ENCODE measurements at places on chromosomes 1 and 21.

- no peak for DNase-seq
Measured at GRCh38 chr21:27300770-27301169, 333.9 kb upstream of the ADAMTS5 start.

DNA sequence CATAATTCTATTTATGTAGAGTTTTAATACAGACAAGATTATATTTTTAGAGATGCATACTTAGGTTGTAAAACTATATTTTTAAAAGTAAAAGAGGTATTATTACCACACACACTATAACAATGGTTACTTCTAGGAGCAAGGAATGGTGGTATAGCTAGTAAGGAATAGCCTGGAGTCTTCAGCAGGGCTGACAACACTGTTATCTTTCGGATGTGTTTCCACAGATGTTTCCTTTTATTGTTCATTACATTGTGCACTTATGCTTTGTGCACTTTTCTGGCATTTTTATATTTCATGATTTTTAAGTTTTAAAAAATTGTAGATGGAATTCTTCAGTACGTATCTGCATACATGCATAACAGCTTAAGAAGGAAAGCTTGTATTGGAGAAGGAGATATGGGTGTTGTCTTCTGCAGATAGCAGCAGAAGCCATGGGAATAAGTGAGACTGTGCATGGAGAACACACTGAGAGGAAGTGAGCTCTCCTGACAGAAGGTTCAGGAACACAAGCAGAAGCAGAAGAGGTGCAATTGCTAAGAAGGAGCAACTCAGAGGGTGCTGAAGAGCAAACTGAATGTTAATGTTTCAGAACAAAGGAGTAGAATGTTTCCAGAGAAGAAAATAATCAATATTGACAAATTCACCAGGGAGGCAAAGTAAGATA lies 91.8 kb downstream of the UCHL5 start:
- no peak for DNase-seq

- no peak for DNase-seq
Measured at GRCh38 chr1:196001188-196001587, 607.1 kb downstream of the KCNT2 start.

- DNase-seq, result peak; percentile 71
Measured at GRCh38 chr1:115138973-115139372, 49.7 kb upstream of the TSPAN2 start.

DNA sequence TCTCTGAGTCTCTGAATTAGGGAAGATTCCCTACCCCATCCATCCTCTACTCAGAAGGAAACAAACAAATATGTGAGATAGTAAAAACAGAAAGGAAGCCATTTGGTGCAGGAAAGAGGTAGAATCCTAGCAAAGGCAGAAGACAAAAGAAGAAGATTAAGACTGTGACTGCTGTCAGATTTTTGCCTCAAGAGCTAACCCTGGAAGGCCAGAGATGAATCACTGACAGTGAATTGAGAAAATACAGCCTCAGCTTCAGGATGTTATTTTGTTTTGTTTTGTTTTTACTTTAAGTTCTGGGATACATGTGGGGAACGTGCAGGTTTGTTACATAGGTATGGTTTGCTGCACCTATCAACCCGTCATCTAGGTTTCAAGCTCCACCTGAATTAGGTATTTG lies 31.7 kb downstream of the DSTYK start:
- DNase-seq, result no peak

DNA sequence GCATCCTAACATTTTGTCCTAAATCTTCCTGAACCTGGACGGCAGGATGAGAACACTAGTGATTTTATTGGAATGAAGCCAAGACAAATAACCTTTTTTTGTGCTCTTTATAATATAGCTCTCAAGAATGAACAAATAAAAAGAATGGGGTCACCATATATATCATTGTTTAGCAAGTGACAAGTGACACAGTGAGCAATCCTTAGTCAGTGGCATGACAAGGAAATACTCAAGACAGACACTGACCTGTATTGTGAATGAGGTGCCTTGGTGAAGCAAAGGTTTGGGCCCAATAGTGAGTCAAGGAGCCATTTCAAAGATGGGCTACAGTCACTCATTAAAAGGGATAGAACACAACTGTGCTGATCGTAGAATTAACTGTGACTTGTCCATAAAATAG lies 35.7 kb downstream of the PTGFR start:
- no peak for DNase-seq

GRCh38 chr1:4935807-4936206 lies 281.4 kb downstream of the AJAP1 start:
- no peak for DNase-seq

GRCh38 chr1:14962407-14962806 lies 191.1 kb upstream of the TMEM51 start:
- no peak for DNase-seq

DNA sequence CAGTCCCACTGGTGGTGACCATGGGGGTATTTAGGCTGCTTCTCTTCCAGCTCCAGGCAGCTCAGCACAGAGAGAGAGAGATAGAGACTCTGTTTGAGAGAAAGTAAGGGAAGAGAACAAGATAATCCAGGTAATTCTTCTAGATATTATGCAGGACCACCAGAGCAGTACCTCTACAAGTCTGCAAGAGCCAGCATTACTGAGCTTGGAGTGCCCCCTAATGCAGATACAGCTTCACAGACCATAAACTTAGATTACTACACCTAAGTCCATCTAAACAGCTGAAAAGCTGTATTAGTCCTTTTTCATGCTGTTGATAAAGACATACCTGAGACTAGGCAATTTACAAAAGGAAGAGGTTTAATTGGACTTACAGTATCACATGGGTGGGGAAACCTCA lies 570.3 kb downstream of the LRRIQ3 start:
- DNase-seq, result no peak

DNA sequence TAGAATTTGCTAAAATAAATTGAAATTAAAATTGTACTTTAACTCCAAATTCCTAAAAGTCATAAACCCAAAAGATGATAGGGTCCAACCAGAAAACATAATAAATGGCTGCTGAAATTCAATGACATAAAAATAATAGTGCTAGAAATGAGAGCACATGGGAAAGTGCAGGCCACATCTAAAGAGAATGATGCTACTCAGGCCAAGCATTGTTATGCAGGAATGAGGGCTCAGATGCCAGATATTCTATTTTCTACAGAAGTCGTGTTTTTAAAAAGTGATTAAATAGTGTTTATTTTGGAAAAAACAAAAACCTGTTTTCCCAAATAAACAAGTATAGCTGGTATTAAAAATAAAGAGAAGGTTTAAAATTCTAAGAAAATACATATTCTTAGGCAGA lies 234.4 kb downstream of the KCNT2 start:
- DNase-seq, result no peak

GRCh38 chr1:56248138-56248537 lies 331.2 kb downstream of the PLPP3 start:
- no peak for DNase-seq

GRCh38 chr1:41495210-41495948 lies 10.9 kb upstream of the EDN2 start:
- no peak for DNase-seq

- DNase-seq, result no peak
Measured at GRCh38 chr1:168224991-168225390, 813 bp upstream of the SFT2D2 start.

DNA sequence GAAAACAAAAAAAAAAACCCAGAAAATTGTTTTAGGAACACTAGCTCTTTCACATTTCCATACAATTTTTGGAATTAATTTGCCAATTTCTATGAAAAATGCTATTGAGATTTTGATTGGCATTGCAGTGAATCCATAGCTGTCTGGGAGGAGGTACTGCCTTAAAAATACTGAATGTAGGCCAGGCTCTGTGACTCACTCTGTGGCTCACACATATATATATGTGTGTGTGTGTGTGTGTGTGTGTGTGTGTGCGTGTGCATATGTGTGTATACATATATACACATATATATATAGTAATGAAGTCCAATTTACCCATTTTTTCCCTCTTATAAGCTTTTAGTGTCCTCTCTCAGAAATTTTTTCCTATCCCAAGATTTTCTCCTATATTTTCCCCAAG lies 214.2 kb upstream of the DMRTA2 start:
- no peak for DNase-seq

GRCh38 chr1:61081144-61081685 lies 1.1 kb upstream of the NFIA start:
- DNase-seq, result no peak

- DNase-seq, result no peak
Measured at GRCh38 chr1:22665752-22666151, 12.7 kb downstream of the C1QB start.

DNA sequence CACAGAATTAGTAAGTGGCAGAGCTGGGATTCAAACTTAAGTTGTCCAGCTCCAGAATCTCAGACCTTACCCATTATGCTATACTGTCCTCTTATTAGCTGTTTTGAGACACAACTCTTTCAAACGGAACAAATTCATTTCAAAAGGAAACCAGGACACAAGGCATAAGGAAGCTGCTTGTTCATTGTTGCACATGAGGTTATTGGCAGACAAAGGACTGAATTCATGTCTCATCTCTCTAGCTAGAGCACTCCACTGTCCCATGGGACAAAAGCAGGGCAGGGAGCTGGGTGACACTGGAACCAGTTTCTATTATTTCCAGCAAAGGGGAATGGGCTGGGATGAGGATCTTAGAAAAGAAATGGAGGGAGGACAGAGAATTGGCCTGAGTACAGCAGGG lies 26.4 kb downstream of the CHI3L2 start:
- DNase-seq, result no peak

DNA sequence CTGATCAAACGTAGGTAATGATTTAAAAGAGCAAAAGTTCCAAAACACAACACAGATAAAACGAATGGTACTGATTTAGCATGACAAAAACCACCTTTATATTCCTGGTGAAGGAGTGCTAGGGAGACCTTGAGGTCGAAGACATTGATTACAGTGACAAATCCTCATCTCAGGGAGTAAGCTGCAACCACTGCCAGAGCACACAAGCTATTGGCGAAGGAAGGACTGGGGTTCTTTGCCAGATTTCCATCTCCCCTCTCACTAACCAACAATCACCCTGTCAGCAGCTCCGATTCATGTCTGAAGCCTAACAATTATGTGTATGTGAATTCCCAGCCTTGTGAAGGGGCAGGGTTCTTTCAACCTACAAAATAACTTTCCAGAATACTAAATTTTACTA lies 40.2 kb upstream of the DMRTB1 start:
- no peak for DNase-seq

- no peak for DNase-seq
Measured at GRCh38 chr1:230010603-230011332, 56.3 kb upstream of the GALNT2 start.

DNA sequence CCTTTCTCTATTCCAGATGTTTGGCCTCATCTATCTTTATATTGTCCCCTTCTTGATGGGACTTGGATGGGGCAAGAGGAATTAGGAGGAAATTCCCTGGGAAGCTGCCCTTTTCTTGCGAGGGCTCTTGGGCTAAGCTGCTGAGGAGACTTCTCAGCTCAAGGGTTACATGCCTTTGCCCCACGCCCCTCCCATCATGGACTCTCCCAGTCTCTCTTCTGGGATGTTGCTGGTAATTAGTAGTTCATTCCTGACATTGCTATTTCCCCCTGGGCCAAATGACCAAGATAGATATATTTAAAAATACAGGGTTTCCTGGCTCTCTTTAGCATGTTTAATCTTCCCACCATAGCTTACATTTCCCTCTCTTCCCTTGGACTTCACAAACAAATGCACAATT lies 90.6 kb upstream of the RALGPS2 start:
- no peak for DNase-seq

DNA sequence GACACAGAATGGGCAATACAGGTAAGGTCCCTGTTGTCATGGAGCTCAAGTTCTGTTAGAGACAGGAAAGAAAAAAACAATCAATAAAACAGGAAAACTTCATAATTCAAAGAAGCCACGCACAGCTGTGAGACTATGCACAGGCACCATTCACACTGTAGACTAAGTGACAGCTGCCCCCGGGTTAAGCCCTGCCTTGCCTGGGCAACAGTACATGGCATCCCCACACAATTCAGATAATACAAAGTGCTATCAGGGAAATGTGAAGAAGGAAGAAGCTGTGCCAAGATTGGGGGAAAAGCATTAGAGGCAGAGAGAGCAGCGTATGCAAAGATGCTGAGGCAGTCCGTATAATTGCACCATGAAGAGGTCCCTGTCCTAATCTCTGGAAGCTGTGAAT lies 9.0 kb upstream of the KCNE2 start:
- no peak for DNase-seq

- no peak for DNase-seq
Measured at GRCh38 chr1:212037900-212038299, 2.4 kb downstream of the DTL start.

DNA sequence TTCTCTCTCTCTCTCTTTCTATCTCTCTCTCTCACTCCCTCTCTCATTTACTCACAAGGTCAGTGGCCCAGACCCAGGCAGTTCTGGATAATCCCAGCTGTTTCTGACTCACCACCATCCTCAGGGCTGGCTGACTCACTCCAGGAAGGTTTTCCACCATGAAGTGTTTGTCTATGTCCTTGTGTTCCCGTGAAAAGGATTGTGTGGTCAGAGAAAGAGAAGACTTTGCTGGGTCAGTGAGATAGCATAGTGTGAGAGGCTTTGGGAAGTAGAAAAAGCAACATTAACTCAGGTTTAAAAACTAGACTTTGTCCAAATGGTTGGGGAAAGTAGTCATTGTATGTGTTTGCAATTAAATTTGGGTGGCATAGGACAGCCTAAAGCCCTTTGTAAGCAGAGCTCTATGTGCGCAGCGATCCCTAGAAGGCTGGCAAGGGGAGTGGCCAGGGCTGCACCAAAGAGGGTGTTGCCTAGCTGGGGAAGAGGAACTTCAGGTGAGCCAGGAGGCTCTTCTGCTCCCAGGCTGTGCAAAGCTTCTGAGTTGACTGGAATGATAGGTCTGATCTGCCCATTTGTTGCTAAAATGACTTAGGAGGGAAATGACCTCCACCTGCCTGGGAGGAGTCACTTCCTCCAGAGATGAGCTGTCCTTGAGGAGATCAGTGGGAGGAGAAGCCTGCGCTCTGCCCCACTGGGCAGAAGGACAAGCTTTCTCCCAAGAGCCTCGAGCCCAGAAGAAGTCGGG lies 4.9 kb upstream of the CAPN2 start:
- DNase-seq, result no peak

- DNase-seq, result no peak
Measured at GRCh38 chr1:15433471-15433870, 4.8 kb upstream of the CTRC start.

- no peak for DNase-seq
Measured at GRCh38 chr1:5504364-5504740, 487.9 kb downstream of the NPHP4 start.

DNA sequence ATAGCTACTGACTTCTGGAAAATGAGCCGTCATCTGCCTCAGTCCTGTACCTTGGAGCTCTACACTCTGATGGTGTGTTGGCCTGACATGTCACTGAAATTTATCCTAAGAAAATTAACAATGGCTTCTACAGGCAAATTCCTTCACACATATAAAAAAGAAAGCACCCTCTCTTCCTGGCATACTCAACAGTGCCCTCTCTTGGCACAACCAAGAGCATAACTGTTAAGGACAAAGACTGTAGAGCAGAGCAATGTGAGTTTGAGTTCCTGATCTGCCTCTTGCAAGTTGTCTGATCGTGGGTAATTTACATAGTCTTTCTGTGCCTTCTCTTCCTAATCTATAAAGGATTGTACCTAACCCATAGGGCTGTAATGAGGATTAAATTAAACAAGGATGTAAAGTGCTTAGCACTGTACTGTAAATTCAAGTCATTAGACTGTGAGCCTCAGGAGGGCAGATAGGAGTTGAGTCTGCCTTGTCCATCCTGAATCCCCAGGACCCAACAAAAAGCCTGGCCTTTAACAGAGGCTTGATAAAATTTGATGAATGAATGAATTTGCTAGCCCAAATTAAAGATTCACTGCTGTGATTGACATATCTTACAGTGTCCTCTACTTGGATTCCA lies 83.5 kb downstream of the SYF2 start:
- DNase-seq, result peak; percentile 31

All from MM.1S (cell line).